Fibroblast of skin of right biceps (primary cell): ENCODE measurements at places on chromosomes 1 and 21.
A peak's percentile ranks its signal among the peaks of the same experiment; 100 is the strongest.

- peak; percentile 90 for DNase-seq
These were observed 193.8 kb upstream of the EDN2 start for GRCh38 chr1:41678111-41678878.

DNA sequence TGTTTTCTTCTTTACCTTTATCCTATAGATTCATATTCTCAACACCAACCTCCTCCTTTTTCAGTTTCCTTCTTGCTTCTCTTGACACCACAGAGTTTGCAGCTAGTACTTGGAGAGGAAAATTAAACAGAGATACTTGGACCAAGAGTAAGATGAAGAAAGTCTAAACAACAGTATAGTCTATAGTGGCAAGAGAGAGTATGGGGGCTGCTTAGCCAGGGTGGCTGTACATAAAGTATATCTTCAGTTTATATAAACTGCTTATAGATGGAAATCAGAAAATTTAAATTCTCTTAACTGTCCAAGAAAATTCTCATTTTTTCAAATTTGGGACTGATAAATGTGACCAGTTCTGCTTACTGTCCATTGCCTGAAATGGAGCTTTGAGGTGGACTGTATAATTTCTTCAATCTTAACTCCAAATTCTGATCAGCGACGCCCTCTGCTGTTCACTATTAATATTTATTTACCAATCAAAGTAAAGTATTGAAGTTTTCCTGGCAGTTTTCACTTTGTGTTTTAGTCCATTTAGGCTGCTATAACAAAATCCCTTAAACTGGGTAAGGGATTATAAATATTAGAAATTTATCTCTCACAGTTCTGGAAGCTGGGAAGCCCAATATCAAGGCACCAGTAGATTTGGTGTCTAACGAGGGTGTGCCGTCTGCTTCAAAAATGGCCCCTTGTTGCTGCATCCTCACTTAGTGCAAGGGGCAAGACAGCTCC is 14.8 kb upstream of the METTL18 start:
- DNase-seq = peak; percentile 30

- DNase-seq = no peak
These were observed 5.9 kb downstream of the PDC start for GRCh38 chr1:186454981-186455380.

- DNase-seq = no peak
These were observed 9.8 kb upstream of the IFNAR2 start for GRCh38 chr21:33219954-33220353.
